ENCODE measurements at places on chromosomes 7 and 10.

GRCh38 chr7:47190462-47190861 is 391.4 kb downstream of the TNS3 start:
- no peaks in the 10 kb centered on the region for H3K4me1 ChIP-seq
- no peaks in the 10 kb centered on the region for H3K27me3 ChIP-seq
- no peak overlapping the region for H3K27ac ChIP-seq
- H3K4me3 ChIP-seq: no peak overlapping the region
- DNase-seq: no peak

- H3K27ac ChIP-seq: no peak overlapping the region
- H3K4me3 ChIP-seq: no peak overlapping the region
- H3K27me3 ChIP-seq: no peaks in the 10 kb centered on the region
- no peak for DNase-seq
- peaks cover 7% of the 10 kb centered on the region for H3K36me3 ChIP-seq
Measured at GRCh38 chr7:2798669-2799068, 45.4 kb downstream of the GNA12 start.

GRCh38 chr10:96616961-96617360 is 30.1 kb upstream of the TM9SF3 start:
- no peak overlapping the region for H3K27ac ChIP-seq
- no peak for DNase-seq
- H3K4me3 ChIP-seq: no peak overlapping the region
- H3K27me3 ChIP-seq: no peaks in the 10 kb centered on the region
- H3K4me1 ChIP-seq: no peaks in the 10 kb centered on the region

DNA sequence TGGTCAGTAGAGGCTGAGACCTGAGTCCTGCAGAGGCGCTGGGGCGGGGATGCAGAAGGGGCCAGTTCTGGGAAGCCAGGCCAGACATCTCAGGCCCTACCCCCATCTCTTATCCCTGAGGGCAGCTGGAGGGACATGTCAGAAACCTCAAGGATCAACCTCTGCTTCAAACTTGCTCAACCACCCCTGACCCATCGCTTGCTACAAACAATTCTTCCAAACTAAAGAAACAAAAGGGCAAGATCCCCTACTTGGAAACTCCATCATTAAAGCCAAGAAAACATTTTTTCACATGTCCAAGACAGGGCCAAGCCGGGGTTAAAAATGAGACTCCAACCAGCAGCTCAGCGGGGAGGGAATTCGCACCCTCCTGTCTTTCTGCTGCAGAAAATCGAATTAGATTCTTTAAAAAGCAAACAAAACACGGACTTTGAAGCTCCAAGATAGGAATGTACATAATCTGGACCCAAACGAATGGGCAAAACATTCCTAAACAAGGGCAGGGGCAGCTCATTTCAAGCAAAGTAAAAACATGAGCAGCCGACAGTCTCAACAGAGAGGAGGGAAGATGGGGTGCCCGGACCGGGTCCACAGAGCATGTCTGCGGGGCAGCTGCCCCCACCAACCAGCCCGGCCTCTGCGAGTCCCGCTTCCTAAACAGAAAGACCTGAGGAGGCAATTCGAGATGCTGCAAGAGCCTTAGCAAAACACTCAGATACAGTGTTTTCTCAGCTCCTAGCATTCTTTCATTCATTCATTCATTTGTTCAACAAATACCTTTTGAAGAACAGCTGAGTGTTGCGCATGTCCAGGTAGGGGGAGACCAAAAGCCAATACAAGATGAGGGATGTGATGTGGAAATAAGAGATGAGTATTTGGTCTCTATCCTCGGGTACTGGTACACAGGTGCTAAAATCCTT is 44.8 kb downstream of the CHST15 start:
- no peaks in the 10 kb centered on the region for H3K27me3 ChIP-seq
- no peak overlapping the region for H3K4me3 ChIP-seq
- no peaks in the 10 kb centered on the region for H3K4me1 ChIP-seq
- no peak for DNase-seq

All from CD8-positive, alpha-beta memory T cell (primary cell).